Epithelial cell of prostate (primary cell): ENCODE measurements at places on chromosomes 11 and 22.

GRCh38 chr11:65428578-65429067 is 6.0 kb downstream of the NEAT1 start:
- DNase-seq, result no peak

- DNase-seq, result no peak
Measured at GRCh38 chr22:17774926-17775685, 837 bp upstream of the BID start.

- no peak for DNase-seq
Measured at GRCh38 chr22:48945621-48946458, 881.8 kb downstream of the BRD1 start.

DNA sequence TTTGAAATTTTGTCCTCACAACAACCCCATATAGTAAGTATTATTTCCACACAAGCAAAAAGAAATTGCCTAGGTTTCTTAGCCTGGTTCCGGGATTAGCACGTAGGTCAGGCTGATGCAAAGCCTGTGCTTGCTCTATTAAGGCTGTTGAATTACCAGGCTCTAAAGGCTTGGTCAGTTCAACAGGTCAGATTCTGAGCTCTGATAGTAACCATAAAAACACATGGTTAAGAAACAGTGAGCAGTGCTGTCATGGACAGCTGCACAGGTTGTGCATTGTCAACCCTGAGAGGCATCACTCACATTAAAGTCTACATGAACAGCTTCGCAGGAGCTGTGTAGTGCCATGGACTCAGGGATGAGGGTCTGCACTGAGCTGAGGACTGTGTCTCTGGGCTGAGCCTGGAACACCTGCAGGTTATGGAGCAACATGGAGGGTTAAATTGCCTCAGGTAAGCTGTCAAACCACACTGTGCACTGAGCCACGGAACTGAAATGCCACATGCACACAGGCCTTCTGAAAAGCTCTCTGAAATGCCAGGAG is 98.0 kb downstream of the PIWIL4 start:
- no peak for DNase-seq

DNA sequence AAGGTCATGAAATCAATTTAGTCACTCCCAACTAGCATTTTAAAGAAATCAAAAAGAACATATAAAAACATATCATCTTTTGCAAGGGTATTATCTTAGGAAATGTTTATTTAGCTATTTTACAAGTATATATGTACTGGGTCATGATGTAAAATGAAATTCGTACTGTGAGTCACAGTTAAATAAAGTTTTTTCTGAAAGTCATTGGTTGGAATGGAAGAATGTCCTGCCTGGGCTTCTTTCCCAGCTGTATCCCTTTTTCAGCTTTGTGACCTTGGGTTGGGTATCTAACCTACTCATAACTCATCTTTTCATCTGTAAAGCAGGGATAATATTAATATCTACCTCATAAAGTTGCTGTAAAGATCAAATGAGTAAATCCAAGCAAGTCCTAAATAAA is 15.7 kb downstream of the FDX1 start:
- no peak for DNase-seq

DNA sequence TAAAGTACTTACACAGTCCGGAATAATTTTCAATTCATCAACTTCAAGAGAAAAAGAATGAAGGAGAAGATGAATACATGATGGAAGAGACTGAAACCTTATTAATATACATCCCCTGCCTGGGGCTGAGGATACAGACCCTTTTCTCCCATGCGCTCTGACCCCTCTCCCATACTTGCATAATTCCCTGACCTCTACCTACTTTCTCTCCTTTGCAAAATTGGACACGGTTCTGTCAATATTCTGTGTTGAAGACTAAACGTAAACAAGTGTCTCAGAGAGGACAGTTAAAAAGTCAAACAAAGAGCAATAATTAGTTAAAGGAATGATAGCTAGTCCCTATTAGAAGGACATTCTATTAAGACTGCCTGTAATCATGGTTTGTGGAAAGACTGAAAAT is 7.5 kb downstream of the PRDM10 start:
- no peak for DNase-seq

- no peak for DNase-seq
Measured at GRCh38 chr11:20355221-20356219, 8.0 kb upstream of the HTATIP2 start.

GRCh38 chr11:10930972-10931760 is 73.3 kb upstream of the ZBED5 start:
- DNase-seq, result no peak

- DNase-seq, result no peak
Measured at GRCh38 chr11:6812390-6813005, 13.0 kb upstream of the OR6A2 start.

DNA sequence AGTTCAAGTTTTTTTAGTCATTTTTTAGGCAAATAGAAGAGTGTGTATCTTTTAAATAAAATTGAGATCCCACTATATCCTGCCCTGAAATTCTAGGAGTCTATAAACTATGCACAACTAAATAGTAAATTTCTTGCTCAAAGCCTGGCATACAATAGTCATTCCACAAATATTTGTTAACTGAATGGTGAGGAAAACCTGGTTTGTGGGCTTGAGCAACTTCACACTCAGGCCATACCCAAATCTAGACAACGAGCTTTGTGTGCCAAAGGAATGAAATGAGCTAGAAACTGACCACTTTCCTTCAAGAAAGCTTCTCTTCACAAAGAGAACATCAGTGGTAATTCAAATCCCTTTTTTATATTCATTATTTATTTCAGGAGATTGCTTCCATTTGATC is 39.6 kb upstream of the AMOTL1 start:
- DNase-seq, result no peak

DNA sequence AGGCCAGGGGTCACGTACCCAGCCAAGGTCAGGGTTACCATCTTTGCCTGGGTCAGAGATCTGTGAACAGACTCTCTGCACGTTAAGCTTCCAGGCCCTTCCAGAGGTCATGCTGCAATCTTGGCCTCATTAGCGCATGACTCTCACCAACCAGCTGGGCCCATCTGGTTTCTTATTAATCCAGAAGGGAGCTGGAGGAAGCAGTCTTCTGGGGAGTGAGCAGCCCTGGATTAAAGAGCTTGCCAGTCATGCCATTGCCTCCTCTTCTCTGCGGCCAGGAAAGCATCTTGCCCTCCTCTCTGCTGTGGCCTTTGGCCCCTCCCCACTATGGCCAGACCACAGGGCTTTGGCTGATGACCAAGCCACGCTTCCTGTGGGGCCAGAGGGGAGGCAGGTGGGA is 57.4 kb downstream of the CHST1 start:
- DNase-seq, result no peak

DNA sequence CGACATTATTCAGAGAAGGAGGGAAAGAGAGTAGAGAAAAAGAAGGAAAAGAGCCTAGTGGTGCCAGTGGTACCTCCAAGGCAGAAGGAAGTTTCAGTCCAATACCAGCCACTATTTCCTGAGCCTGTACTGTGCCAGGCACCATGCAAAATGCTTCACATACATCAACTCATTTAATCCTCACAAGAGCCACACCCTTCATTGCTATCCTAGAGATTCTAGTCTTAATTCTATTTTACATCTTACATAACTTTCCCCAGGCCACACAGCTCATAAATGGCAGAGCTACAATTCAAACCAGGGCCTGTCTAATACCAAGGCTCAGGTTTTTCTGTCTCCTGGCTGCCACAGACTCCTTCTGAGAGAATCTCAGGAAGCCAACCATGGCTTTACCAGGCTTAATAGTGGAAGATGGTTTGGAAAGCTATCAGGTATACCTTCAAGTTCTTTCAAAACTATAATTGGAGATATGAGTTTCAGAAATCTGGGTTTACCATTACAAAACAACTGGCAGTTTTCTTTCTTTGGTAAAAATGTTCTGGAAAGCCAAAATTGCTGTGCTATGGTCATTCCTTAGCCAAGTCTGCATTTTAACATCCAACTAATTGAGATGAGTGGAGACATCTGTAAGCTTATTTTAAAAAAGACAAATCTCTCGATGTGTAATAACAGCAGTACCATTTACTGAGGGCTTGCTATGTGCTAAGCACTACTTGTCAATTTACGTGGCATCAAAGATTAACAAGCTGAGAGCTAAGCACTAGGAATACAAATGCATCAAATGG is 225.1 kb upstream of the PITPNB start:
- no peak for DNase-seq

DNA sequence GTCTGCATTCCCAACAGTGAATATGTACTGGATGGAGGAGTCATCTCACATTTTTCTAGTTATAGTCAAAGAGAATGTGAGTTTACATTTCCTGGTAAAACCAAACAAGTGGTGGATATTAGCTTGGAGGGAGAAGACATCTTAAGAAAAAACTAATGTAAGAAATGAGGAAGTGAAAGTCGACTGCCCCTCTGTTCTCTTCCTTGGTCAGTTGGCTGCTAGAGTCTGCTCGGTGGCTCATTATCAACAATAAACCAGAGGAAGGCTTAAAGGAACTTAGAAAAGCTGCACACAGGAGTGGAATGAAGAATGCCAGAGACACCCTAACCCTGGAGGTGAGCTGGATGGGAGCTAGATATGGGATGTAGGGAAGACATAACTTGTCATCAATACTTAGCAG is 5.8 kb downstream of the SLC22A9 start:
- DNase-seq, result no peak

- no peak for DNase-seq
Measured at GRCh38 chr11:126686938-126687337, 313.6 kb downstream of the KIRREL3 start.

- no peak for DNase-seq
Measured at GRCh38 chr11:134541951-134542350, 129.9 kb upstream of the B3GAT1 start.

- DNase-seq, result no peak
Measured at GRCh38 chr11:36441610-36442208, 68.4 kb downstream of the TRAF6 start.

DNA sequence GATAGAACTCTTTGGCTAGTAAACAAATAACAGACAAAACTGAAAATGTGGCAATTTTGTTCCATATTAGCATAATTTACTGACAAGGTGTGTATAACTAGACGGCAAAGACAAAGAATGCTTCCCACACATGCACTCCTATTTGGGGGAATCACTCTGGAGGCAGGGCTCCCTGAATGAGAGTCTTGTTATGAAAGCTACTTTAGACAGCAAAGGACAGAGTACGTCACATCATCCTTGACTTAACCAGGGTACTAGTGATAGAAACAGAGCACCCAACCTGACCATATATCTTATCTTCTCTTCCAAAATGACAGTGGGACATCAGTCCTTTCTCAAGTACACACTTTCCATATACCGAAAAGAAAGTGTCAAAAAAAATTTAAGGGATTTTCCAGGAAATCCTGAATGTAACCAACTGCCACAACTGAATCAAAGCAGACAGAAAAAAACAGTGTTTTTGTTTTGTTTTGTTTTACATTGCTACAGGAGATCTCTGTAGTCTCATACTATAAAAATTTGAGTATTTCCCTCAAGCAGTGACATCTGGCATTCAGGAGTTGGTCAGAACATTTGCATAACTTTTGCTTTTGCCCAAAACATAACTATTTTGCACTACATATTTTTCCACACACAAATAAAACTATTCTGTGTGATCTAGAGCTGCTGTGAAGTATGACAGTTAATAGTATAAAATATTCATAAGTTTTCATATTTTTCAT is 98.9 kb downstream of the ARHGAP20 start:
- no peak for DNase-seq

GRCh38 chr11:67254798-67255197 is 11.5 kb upstream of the GRK2 start:
- no peak for DNase-seq

DNA sequence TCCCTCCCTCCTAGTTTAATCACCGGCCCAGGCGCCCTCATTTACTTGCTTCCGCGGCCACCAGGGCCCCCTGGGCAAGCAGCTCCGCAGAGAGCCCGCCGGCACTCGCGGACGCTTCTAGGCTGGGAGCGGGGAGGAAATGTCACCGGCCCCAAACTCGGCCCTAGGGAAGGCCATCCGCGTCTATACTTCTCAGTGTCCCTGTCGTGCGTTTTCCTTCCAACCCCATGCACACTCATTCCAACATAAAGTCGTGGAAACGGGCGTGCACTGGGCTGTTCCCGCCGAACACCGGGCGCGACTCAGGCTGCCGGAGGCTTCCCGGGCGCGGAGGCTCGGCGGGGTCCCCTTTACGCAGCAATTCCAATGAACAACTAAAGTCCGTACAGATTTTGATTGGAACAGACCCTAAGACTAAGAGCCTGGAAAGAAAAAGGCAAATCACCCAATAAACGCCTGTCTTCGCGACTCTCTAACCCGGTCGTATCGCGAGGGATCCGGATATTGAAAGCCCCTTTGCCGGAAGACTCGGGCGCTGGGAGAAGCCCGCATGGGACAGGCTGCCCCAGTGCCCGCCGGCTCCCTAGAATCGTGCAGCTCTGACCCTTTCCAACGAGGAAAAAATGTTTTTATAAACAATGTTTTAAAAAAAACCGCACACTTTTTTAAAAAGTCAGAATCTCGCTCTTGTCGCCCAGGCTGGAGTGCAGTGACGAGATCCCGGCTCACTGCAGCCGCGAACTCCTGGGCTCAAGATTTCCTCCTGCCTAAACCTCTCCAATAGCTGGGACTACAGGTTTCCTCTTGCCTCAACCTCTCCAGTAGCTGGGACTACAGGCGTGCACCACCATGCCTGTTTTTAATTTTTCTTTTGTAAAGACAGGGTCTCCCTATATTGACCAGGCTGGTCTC is 1.3 kb upstream of the BARX2 start:
- no peak for DNase-seq
